ENCODE measurements at places on chromosomes 3 and 15. TPM values are rescaled to one million over a fixed set of nuclear protein-coding genes. Genes with fewer than 3 reads are reported as not detected.
A peak's percentile ranks its signal among the peaks of the same experiment; 100 is the strongest.

AHSG gene
- polyA plus RNA-seq: not detected

CCDC32 gene
- 57.1 TPM for polyA plus RNA-seq

DNA sequence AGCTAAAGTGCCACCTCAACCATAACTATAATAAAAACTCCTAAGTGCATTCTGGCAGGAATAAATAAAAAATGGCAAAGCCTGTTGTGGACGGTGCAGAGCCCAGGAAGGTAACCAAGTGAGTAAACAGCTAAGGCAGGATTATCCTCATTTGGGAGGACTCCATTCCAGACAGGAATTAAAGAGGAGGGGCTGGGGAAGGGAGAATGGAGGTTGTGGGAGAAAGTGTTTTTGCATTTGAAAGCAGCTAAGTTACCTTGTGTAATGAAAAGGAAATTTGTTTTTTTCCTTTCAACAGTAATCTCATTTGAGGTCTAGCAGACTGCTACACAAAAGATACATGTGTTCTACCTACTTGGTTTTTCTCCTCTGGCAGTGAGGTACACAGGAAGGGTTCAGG lies 248.5 kb downstream of the TIGIT start:
- DNase-seq: no peak

GRCh38 chr15:42324308-42324707 lies 35.0 kb upstream of the CAPN3 start:
- no peak for DNase-seq

- peak; percentile 5 for DNase-seq
These were observed 11.0 kb downstream of the TRPM7 start for GRCh38 chr15:50675535-50676144.

CHRM5 gene
- polyA plus RNA-seq: not detected

GRCh38 chr3:69737392-69737791 lies 1.9 kb upstream of the MITF start:
- no peak for DNase-seq

GRCh38 chr3:86960550-86960949 lies 30.4 kb downstream of the VGLL3 start:
- DNase-seq: no peak

DNA sequence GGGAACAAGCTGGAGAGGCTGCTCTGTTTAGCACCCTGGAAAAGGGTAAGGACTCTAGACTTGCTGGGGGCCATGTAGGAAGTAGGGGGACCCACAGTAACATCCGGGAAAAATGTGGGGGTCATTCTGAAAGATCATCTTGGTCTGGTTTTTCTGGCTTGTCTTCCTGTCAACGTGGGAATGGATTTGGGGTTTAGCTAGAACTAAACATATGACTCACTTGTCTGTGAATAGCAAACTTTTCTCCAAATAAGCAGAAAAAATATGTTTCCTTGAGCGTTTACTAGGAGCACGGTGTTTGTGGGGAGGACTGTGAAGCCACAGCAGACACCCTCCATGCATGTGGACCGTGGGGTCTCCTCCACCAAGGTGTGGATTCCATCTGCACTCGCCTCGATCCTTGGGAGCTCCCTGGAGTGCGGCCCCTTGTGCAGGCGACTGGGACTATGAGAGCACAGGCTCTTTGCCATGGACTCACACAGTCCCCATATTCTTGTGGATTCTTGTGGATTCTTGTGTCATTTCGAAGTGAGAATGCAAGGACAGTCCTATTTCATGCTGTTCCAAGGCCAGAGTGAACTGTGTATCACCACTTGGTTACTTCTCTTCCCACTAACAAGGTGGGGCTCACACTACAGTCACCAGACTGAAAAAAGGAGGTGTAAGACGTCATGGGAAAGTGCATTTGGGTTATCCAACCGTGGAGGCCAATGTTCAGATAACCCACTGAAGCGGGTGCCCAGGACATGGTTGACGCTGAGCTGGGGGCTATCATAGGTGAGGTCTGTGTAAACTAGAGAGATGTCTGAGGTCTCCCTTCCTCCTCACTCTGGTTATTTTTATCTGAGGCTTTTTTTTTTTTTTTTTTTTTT lies 25.5 kb downstream of the PGPEP1L start:
- peak; percentile 94 for DNase-seq

- DNase-seq: no peak
These were observed 254.7 kb downstream of the EDEM1 start for GRCh38 chr3:5442106-5442785.

DNA sequence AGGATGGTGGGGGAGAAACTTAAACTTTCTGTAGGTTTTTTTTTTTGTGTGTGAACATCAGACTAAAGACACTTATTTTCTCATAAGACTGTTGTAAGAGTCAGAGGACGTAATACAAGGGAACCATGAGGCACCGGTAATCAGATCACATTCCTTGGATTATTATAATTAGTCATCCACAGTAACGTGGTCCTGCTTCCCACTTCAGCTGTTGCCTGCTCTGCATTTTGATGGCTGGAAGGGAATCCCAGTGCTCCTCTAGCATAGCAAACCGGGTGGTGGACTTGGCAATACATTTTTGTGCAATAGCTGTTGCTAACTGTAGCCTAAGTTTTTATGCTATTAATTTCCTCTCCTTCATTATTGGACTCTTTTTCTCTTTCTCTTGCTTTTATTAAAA lies 294.8 kb downstream of the NR2F2 start:
- no peak for DNase-seq

GRCh38 chr3:147384210-147385058 lies 21.9 kb downstream of the ZIC4 start:
- DNase-seq: no peak

DNA sequence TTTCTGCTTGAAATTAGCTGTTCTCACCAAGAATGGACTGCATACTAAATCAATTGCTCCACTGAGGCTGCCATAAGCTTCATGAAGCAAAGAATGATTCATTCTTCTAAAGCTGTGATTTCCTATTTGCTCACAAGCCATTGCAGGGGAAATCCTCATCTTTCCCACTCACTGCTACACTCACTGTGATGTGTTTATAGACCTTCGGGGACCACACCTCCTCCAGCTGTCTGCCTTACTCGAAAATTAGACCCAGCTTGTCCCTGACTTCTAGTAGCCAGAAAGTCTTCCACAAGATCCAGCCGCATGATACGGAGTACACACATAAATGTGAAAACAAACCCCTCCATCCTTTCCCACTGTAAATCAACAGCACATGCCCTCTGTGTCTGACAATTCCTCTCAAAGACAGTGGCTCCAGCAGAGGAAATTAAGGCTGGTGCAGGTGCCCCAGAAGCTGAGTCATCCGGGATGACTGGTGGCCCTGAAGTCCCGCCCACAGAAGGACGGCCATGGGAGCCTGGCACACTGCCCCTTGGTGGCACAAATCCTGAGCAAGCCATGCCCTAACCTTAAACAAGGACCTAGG lies 172.0 kb downstream of the STT3B start:
- DNase-seq: no peak

- no peak for DNase-seq
These were observed 102.2 kb downstream of the COL6A6 start for GRCh38 chr3:130619196-130619595.

GRCh38 chr3:12325586-12326515 lies 37.0 kb downstream of the PPARG start:
- no peak for DNase-seq

ATP2B2 gene
- polyA plus RNA-seq: not detected

DNA sequence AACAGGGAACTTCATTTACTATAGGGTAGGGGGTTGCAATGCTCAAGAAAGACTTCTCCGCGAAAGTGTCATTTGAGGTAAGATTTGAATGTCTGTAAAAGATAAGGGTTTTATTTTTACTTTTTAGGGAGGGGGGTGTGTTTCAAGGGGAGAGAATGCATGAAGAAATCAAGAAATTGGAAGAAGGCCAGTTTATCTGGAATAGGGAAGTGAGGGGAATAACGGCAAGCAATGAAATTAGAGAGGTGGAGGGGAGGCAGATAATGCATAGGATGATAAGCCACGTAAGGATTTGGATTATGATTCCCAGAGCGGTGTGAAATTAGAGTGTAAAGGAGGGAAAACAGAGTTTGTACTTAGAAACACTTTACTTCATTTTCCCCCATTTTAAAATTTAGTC lies 63.0 kb upstream of the MB21D2 start:
- no peak for DNase-seq

GRCh38 chr3:30605005-30605404 lies 1.4 kb upstream of the TGFBR2 start:
- DNase-seq: no peak

PPP1R14D gene
- not detected for polyA plus RNA-seq

DNA sequence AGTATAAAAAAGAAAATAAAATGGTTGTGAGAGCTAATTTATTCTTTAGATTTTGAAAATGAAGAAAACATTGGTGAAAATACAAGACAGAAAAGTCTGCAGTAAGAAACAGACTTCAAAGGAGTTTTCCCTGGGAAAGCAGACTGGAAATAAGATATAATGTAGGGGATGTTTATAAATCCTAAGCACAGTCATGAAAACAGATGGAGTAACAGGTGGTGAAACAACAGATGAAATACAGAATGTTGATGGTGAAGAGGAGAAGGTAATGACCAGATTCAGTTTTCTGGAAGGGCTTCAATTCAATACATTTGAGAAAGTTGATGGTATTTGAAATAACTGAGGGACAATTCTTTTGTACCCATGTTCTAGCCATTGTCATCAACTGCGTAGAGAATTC lies 353.9 kb downstream of the CHL1 start:
- DNase-seq: no peak

LRRIQ4 gene
- polyA plus RNA-seq: 0.21 TPM

Measured in GM12878 (cell line).